ENCODE measurements at places on chromosomes 2 and 18. TPM values are rescaled to one million over a fixed set of nuclear protein-coding genes. Genes with fewer than 3 reads are reported as not detected.

DNA sequence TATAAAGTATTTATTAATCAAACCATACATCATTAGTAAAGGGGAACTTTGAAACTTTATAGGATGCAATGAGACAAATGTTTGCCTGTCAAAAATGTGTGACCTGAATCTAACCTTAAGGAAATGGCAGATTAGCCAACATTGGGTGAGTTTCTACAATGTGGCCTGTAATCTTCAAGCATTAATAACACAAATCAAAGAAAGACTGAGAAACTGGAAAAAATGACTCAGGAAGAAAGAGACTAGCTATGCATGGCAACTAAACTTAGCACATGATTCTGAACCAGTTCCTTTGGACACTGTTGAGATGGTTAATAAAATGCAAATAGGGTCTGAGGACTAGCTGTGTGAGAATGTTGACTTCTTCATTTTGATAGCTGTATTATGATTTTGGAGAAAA is 628.6 kb upstream of the ID2 start:
- H3K4me3 ChIP-seq: no peak overlapping the region
- H3K27me3 ChIP-seq: no peaks in the 10 kb centered on the region
- no peaks in the 10 kb centered on the region for H3K36me3 ChIP-seq
- DNase-seq: no peak
- H3K4me1 ChIP-seq: peaks cover 8% of the 10 kb centered on the region
- no peak overlapping the region for H3K27ac ChIP-seq

Gene EFR3B
- 0.23 TPM for polyA plus RNA-seq

Gene STARD6
- polyA plus RNA-seq: not detected

DNA sequence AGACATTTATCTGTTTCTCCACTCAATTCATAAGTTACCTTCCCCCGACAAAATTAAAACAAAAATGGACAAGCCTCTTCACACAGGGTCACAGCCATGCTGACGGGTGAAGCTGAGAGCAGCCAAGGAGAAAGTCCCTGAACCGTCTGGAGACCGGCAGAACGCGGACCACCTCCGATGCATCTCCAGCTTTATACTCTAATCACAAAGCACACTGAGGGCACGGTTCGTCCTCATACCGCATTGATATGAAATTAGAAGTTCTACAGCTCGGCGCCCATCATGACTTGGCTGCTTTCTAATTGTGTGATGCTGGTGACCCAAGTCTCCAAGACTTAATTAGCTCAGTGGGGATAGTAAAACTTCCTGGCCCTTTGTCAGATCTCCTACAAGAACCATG is 181.2 kb upstream of the PXDN start:
- no peak overlapping the region for H3K27ac ChIP-seq
- H3K4me3 ChIP-seq: no peak overlapping the region
- peaks cover 8% of the 10 kb centered on the region for H3K4me1 ChIP-seq
- H3K27me3 ChIP-seq: no peaks in the 10 kb centered on the region

DNA sequence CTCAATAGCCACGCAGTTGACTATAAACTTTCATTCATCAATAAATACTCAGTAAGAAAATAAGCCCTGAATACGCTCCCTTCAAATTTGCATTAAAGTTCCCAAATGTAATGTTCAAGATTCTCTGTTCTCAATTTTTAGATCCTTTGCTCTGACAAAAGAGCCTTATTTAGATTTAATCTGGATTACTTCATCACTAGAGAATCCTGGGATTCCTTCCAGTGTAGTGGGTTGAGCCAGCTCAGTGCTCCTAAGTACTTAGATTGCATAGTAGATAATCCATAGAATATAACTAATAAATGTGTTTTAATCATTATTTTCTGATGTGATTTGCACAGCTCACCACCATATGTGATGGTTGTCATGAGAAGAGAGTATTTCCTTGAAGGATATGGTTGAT is 1286.2 kb downstream of the SUCLG1 start:
- no peak overlapping the region for H3K27ac ChIP-seq
- DNase-seq: no peak
- H3K4me1 ChIP-seq: no peaks in the 10 kb centered on the region
- H3K27me3 ChIP-seq: no peaks in the 10 kb centered on the region
- no peaks in the 10 kb centered on the region for H3K36me3 ChIP-seq

DNA sequence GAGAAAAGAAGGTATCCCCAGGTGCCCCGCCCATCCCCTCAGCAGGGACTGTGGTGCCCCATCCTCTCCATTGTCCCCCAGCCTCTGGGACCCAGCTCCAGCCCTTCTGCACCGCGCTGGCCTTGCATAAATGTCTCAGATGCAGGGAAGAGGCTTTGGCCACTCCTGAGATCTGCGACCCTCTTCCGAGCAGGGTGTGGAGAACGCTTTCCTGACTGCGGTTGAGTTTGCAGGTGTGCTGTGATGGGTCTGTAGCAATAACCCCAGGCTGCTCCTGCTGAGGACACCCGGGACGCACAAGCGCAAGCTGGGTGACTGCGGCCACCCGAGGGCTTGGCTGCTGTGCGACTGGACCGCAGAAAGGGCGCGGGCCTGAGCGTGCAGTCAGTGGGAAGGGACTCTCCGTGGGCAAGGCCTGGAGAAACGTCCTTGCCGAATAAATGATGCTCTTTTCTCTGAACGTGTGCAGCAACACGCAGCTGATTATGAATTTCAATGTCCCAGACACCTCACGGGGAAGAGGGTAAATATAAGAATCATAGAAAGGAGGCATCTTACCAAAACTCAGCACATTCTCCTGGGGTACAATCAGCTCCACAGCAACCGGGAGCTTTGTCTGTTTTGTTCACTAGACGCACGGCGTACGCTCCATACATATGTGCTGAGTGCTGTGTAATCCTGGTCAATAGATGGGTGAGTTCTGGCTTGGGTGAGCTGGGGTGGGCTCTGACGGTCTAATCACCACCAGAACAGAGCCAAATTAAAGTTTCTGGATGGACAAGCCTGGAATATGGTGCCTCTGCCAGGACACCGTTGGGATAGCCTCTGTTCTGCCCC is 67.5 kb upstream of the ZNF516 start:
- no peak for DNase-seq
- H3K27me3 ChIP-seq: no peaks in the 10 kb centered on the region

DNA sequence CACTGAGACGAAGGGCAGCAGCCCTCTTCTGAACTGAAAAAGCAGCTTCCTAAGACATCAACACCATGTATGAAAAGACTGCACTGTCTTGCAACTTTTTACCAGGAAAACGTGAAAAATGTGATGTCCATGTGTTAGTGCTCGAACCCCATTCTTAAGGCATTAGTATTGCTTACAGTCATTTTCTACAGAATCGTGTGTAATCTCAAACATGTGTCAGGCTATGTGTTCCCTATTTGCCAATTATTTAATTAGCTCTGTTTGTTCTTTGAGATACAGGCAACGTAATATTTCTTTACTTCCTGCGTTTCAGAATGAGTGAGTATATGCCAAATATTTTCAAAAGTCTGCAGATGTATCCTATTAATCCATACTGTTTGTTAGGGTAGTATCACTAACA is 307.7 kb upstream of the CCDC68 start:
- peaks cover 54% of the 10 kb centered on the region for H3K36me3 ChIP-seq
- H3K27ac ChIP-seq: no peak overlapping the region
- H3K4me1 ChIP-seq: peaks cover 28% of the 10 kb centered on the region
- no peaks in the 10 kb centered on the region for H3K27me3 ChIP-seq

DNA sequence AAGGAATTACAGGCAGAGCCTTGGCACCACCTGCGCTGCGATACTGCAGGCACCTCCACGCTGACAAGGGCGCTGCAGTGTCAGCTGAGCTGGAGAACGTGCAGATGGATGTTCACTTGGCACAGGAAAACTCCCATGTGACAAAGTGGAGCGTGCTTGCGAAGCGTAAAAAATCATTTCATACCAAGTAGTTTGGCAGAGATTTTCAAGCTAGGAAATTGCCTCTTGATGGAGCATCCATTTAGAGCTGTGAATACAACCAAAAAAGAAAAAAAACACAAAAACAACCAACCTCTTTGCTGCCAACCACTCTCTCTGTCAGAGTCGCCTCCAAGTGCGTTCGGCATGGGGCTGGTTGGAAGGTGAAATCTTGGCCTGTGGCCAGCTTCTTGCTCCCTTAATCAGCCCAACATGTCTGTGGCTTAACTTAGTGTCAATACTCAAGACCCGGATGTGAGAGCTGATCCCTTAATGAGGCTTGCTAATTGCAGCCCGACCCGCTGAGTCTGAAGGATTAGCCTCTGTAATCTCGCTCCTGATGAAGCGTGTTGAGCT is 38.1 kb downstream of the ACOXL start:
- H3K36me3 ChIP-seq: no peaks in the 10 kb centered on the region
- H3K4me1 ChIP-seq: no peaks in the 10 kb centered on the region
- no peaks in the 10 kb centered on the region for H3K27me3 ChIP-seq
- peak overlapping the region; percentile 7 for H3K4me3 ChIP-seq

Gene LTBP1
- 3.5 TPM for polyA plus RNA-seq

Gene C2orf72
- polyA plus RNA-seq: 18.5 TPM

Gene SPEG
- polyA plus RNA-seq: 25.4 TPM

Gene IL36RN
- not detected for polyA plus RNA-seq

GRCh38 chr18:27778441-27778840 is 398.5 kb downstream of the CDH2 start:
- no peaks in the 10 kb centered on the region for H3K4me1 ChIP-seq
- no peaks in the 10 kb centered on the region for H3K36me3 ChIP-seq
- H3K27me3 ChIP-seq: no peaks in the 10 kb centered on the region
- H3K4me3 ChIP-seq: no peak overlapping the region

DNA sequence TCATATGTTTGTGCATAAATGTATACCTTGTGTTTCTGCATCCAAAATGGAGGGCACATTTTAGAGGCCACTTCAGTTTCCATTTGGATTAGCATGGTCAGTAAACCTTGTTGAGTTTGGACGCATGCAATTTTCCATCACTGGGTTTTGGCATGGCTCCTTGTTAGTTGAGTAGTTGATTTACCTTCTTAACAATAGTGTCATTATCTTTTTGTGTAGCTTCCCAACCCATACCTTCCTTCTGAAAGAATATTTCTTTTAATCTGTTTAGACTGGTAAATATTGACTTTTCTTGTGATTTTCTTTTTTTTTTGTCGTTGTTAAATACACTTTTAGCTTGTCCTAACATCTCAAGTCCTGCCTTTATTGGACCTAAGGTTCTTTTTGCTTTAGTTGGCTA is 15.5 kb downstream of the RPIA start:
- no peaks in the 10 kb centered on the region for H3K4me1 ChIP-seq
- H3K27me3 ChIP-seq: no peaks in the 10 kb centered on the region
- no peak overlapping the region for H3K27ac ChIP-seq
- no peak overlapping the region for H3K4me3 ChIP-seq

- no peak for DNase-seq
- no peaks in the 10 kb centered on the region for H3K36me3 ChIP-seq
- peak within 1 kb of the TSS; percentile 26 for H3K4me3 ChIP-seq
Observed at GRCh38 chr18:61333271-61333745, at the start of gene CDH20. Gene CDH20, plus strand, starts transcription at chr18:61333430.

DNA sequence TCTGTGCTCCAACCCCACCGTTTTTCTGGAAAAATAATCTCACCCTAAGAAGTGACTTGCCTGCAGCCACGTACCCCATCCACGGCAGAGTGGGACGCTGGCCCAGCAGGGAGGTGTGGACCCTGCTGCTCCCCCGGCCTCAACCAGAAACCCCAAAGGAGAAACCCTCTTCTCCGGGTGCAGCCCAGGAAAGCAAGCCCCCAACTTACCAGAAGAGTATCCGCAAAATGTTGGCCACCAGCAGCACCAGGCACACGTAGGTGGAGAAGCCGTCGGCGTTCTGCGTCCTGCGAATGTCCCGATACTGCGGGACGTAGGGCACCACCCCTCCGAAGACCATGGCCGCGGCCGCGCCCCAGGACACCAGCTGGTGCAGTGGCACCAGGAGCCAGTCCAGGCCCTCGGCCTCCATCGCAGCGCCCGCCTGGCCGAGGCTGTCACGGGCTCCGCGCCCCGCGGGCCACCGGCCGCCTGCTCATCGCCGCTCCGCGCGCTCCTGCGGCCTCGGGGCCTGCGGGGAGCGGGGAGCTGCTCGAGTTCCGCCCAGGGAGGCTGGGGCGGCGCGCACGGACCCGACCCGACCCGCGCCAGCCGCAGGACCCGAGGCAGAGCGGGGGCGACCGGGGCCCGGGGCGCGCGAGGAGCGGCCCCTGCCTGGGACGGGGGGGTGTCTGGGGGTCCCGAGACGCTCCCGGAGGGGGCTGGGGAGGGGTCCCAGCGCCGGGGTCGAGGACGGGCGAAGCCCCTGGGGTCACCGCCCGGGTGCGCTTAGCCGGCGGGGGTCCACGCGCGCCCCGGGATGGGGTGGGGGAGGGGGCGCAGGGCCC is 725 bp downstream of the SLC66A2 start:
- peak; percentile 67 for DNase-seq
- no peaks in the 10 kb centered on the region for H3K27me3 ChIP-seq
- peak overlapping the region; percentile 86 for H3K27ac ChIP-seq
- peaks cover 48% of the 10 kb centered on the region for H3K4me1 ChIP-seq
- H3K4me3 ChIP-seq: peak overlapping the region; percentile 98

- no peak for DNase-seq
- no peaks in the 10 kb centered on the region for H3K27me3 ChIP-seq
Observed at GRCh38 chr2:77518311-77518710, 3.9 kb downstream of the LRRTM4 start.

Gene CDH7
- polyA plus RNA-seq: not detected

Gene IL1RL2
- polyA plus RNA-seq: 0.90 TPM

Gene LINC00305
- not detected for polyA plus RNA-seq

Gene CAVIN2
- polyA plus RNA-seq: 1.4 TPM

Gene IL1B
- polyA plus RNA-seq: 32.4 TPM

- H3K27me3 ChIP-seq: no peaks in the 10 kb centered on the region
- peaks cover 14% of the 10 kb centered on the region for H3K4me1 ChIP-seq
- DNase-seq: no peak
- H3K27ac ChIP-seq: no peak overlapping the region
- H3K4me3 ChIP-seq: no peak overlapping the region
- no peaks in the 10 kb centered on the region for H3K36me3 ChIP-seq
Observed at GRCh38 chr2:8662239-8662879, 19.5 kb upstream of the ID2 start.

Gene PROM2
- 2.4 TPM for polyA plus RNA-seq

Gene PPM1B
- 40.2 TPM for polyA plus RNA-seq

GRCh38 chr2:109229094-109229675 is 100.2 kb downstream of the SH3RF3 start:
- DNase-seq: no peak
- no peak overlapping the region for H3K4me3 ChIP-seq
- peaks cover 12% of the 10 kb centered on the region for H3K4me1 ChIP-seq
- H3K27ac ChIP-seq: no peak overlapping the region

GRCh38 chr2:202005272-202005887 is 28.3 kb upstream of the FZD7 start:
- no peaks in the 10 kb centered on the region for H3K27me3 ChIP-seq
- H3K4me3 ChIP-seq: no peak overlapping the region
- no peaks in the 10 kb centered on the region for H3K4me1 ChIP-seq

Gene OTOS
- polyA plus RNA-seq: not detected

DNA sequence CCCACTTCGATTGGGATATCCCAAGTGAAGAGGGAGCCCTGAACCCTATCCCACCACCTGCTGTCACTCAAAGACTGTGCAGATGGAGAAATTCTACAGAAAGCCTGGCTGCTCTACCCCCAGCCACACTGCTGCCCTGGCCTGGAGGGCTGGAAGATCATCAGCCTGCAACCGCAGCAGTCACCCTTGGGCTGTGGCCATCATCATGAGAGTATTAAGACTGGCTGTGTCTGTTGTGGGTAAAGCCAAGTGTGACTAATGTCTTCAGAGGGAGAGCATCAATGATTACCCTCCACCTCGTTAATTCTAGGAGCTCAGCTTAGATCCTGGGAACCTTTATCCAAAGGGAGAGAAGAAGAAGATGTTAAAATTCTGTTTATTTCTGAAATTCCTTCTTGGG is 221.5 kb downstream of the TFCP2L1 start:
- H3K4me3 ChIP-seq: no peak overlapping the region
- no peaks in the 10 kb centered on the region for H3K4me1 ChIP-seq
- H3K27me3 ChIP-seq: no peaks in the 10 kb centered on the region

Gene ZCCHC2
- 4.4 TPM for polyA plus RNA-seq
